ENCODE measurements at places on chromosomes 12 and 14.

- no peak for DNase-seq
Measured at GRCh38 chr14:106378191-106378590, 851.8 kb downstream of the TMEM121 start.

DNA sequence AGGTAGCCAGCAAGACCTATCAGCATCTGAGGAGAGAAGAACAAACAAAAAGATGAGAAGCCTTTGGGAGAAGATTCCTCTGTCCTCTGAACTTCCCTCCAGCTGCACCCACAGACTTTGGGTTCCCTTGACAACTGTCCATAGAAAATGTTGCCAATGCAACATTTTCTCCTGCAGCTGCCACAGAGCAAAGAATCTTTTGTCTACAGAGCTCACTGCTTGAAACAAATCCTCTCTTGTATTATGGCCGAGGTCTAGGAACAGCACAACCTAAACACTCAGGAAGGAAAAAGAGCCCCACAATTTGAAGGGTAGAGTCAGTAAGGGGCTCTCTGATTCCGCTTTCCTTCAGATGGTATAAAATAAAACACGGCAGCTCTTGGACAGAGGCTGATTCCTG lies 14.3 kb downstream of the POMT2 start:
- no peak for DNase-seq

DNA sequence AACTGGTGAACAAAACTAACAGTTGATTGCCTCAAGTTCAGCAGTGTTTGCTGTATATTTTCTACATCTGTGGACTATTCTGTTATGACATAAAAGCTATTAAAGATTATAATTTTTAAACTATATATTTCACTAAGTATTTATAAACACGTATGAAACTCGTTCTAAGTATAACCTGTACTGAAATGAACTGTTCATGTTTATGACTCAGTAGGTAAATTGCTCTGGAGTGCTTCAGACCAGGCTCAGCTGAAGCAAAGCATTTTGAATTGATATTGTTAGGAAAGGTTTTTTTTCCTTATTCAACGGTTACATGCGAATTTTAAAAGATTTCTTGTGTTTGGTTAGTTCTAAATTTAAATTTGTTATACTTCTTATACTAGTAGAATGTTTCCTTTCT lies 151.3 kb downstream of the RAD51B start:
- DNase-seq, result no peak

GRCh38 chr12:57897286-57897974 lies 43.9 kb upstream of the ATP23 start:
- DNase-seq, result no peak

DNA sequence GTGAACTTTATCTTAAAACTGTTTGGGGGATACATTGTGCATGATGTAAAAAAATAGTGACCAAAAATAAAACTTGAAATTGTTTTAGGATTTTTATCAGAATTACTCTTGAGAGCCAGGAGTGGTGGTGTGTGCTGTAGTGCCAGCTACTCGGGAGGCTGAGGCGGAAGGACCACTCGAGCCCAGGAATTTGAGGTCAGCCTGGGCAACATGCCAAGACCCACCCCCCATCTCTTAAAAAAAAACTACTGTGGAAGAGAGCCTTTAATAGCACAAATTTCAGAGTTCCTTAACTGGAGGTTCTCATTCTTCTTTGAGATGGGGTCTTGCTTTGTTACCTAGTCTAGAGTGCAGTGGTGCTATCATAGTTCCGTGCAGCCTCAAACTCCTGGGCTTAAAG lies 21.5 kb downstream of the CPSF2 start:
- no peak for DNase-seq

All from NCI-H446 treated with DMSO at 0.1 percent for 48 hours (cell line).